Myocyte (in vitro differentiated cells): ENCODE measurements at places on chromosomes 4 and X. TPM values are rescaled to one million over a fixed set of nuclear protein-coding genes. Genes with fewer than 3 reads are reported as not detected.
A peak's percentile ranks its signal among the peaks of the same experiment; 100 is the strongest.

- peak; percentile 80 for DNase-seq
Measured at GRCh38 chr4:6250235-6250983, 19.2 kb upstream of the WFS1 start.

GRCh38 chrX:22739276-22739675 lies 260.5 kb upstream of the DDX53 start:
- no peak for DNase-seq

GABRA4 gene
- total RNA-seq, result not detected in 2 replicates

- DNase-seq, result no peak
Measured at GRCh38 chr4:137949746-137950145, 292.4 kb downstream of the SLC7A11 start.

UNC5C gene
- 0.31 and 0.35 TPM in 2 replicates for total RNA-seq

GRCh38 chr4:147943159-147943638 lies 211.3 kb downstream of the ARHGAP10 start:
- DNase-seq, result no peak
